ENCODE measurements at places on chromosomes 16 and 17. TPM values are rescaled to one million over a fixed set of nuclear protein-coding genes. Genes with fewer than 3 reads are reported as not detected.
A peak's percentile ranks its signal among the peaks of the same experiment; 100 is the strongest.

DNA sequence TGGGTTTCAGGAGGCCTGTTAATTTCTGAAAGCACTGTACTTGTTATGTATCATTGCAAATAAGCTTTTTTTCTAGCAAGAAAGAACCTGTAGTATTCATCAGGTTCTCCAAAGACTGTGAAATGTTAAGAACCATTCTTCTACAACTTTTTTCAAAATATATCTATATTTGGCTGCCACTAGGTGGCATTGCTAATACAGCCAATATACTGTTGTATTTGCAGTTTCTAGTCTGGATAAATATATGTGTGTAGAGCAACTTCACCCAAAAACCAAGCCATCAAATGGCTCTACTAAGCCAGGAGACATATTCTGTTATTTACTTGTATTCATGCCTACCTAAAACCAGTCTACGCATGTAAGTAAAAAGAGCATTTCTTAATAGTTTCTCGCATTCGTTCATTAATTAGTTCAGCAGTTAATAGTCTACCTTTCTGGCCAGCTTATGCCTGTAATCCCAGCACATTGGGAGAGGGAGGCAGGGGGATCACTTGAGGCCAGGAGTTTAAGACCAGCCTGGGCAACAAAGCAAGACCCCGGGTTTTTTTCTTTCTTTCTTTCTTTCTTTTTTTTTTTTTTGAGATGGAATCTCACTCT lies 39.5 kb downstream of the VMP1 start:
- DNase-seq: no peak

DNA sequence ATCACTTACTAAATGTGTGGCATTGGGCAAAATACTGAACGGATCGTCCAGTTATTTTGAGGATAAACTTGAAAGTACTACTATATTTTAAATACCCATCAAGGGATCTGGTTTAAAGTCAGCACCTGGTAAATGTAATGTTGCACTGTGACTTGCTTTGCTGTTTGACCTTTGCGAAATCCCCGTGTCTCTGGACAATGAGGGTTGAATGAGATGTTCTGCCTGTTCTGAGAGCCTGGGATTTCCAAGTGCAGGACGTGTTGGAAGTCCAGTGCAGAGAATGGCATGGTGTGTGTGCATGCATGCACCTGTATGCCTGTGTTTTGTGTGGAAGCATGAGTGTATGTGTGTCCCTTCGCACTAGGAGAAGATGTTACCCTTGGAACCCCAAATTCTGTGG lies 106.6 kb downstream of the N4BP1 start:
- DNase-seq: no peak

KRTAP9-4 gene
- total RNA-seq: not detected

GRCh38 chr17:69134112-69134511 lies 7.6 kb downstream of the ABCA6 start:
- no peak for DNase-seq

DNA sequence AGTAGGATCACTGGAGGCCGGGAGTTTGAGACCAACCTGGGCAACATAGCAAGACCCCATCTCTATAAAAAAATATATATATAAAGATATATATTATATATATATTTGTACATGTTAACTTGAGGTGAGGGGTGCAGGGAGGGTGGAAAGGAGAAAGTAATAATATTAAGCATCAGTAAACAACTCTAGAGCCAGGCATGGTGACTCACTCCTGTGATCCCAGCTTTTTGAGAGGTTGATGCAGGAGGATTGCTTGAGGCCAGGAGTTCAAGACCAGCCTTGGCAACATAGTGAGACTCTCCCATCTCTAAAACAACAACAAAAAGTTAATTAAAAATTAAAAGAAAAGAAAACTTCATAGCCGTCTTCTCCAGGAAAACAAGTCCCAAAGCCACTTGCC lies 61.7 kb upstream of the SMURF2 start:
- no peak for DNase-seq

PPP1R27 gene
- 0.17 TPM for total RNA-seq

CCDC137 gene
- 3.9 TPM for total RNA-seq

GRCh38 chr16:17277981-17278381 lies 192.8 kb downstream of the XYLT1 start:
- DNase-seq: no peak

GUCY2D gene
- total RNA-seq: 0.39 TPM

CPHXL gene
- not detected for total RNA-seq

DNA sequence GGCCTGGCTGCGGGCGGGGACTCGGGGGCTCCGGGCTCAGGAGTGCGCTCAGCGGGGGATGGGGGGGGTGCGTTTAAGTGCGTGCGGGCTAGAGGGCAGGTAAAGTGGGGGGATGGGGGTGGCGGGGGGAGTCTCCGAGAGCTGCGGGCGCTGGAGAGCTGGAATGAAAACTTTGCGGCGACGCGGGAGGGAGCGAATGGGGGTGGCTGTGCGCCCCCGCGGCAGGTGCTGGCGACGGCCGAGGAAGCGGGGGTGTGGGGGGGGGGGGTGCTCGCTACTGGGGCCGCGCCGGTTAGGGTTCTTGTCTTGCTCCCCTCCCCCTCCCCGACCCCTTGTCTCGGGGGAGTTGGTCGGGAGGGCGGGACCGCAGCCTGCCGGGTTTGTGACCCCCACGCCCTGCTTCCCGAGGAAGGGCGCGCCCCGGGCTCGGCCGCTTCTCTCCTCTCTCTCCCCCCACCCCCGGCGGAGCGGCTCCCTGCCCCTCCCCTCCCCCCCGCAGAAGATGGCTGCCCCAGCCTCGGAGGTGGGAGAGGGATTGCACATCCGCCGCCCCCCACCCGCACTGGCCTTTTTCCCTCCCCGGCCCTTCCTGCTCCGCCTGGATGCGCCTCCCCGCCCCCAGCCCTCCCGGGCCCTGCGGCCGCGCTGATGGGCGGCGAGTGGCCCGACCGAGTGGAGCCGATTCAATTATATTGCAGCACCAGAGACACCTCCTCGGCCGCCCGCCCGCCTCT lies 649 bp downstream of the GSE1 start:
- DNase-seq: peak; percentile 86

- DNase-seq: no peak
These were observed 9.3 kb downstream of the ZNF689 start for GRCh38 chr16:30600929-30601328.

GRCh38 chr16:71917900-71918299 lies 22.6 kb downstream of the IST1 start:
- no peak for DNase-seq

DNA sequence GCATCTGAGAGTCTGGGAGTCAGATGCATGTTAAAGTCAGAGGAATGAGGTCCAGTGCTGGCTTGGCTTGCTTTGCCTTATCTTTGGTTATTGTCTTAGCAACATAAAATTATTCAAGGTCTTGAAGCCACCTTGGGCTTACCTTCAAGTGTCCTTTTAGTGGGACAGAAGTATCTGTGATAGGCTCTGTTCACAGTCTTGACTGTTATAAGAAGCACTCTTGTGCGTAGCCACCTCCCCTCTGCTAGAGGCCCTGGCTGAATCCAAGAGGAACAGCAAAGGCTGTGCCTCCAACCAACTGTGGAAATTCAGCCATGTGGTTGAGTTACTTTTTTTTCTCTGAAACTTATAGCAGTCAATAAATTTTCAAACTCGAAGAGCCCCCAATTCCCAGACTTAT lies 8.6 kb upstream of the MAP3K3 start:
- DNase-seq: no peak

DNA sequence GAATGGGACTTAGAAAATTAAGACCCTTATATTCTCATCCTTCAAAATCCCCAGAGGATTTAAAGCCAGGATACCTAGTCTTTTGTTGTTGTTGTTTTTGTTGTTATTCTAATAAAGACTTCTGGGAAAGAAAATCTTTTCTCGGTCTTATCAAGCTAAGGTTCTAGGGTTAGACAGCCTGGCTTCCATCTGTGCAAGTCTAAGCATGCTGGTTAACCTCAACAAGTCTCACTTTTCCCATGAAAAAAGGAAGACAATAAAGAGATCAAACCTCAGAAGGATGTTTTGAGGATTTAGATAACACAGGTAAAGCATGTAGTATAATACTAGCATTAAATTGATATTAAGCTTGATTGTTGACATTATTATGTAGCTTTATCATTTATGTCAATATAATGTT lies 486.4 kb upstream of the SOX9 start:
- DNase-seq: no peak

All from spinal cord (tissue), 10 donors.